ENCODE measurements at places on chromosomes 6 and 20.

- no peak for DNase-seq
These were observed 260.9 kb downstream of the SLC24A3 start for GRCh38 chr20:19473216-19473921.

- no peak for DNase-seq
These were observed 533.8 kb upstream of the ID4 start for GRCh38 chr6:19303383-19303782.

DNA sequence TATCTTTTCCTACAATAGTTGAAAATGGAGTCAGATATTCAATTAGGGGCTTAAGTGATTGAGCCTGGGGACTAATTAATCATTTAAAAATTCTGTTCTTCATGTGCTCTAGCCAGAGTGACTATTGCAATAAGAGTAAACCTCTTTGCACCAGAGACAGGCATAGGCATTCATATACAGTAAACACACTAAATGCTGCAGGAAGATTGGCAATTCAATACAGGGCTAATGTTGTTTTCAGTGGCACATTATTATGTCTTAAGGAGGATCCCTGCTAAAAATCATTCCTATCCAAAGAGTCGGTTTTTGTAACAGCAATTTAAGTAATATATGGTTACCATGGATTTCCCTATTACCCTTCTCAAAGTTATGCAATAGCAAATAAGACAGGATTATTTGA is 1.2 kb downstream of the PDE7B start:
- DNase-seq: no peak

- peak; percentile 85 for DNase-seq
These were observed 54.2 kb downstream of the TBC1D7 start for GRCh38 chr6:13273931-13274706.

DNA sequence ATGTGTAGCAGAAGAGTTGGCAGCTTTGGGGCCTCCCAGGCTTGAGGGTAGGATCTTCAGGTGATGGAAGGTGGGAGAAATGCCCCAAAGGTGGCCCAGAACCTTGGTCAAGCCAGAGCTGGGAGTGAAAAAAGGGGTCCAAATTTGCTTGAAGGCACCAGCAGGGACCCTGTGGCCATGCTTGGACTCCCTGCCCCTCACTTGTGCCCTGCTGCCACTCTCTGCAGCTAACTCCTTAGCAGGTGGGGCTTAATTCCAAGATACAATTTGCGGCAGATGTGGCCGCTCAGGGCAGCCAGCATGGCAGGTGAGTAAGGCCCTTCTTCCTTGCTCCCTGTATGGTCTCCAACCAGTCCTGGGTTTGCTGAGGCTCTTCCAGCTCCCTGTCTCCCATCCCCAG is 285.0 kb upstream of the RNF24 start:
- no peak for DNase-seq

DNA sequence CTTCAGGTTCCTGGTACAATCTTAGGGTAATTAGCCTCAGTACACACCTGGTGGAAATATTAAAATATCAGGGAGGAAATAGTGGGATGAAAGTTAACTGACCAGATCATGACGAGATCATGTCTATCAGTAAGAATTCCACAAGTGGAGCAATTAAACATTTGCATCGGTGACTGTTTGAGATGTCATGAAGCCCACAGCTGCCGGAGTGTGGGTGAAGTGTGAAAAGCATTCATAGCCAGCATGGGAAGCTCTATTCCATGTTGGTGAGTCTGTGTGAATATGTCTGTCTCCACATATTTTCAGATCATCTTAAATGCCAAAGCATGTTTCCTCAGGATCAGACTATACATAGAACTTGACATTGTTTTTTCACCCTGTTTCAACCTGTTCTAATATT is 142.8 kb downstream of the IPCEF1 start:
- DNase-seq: no peak

DNA sequence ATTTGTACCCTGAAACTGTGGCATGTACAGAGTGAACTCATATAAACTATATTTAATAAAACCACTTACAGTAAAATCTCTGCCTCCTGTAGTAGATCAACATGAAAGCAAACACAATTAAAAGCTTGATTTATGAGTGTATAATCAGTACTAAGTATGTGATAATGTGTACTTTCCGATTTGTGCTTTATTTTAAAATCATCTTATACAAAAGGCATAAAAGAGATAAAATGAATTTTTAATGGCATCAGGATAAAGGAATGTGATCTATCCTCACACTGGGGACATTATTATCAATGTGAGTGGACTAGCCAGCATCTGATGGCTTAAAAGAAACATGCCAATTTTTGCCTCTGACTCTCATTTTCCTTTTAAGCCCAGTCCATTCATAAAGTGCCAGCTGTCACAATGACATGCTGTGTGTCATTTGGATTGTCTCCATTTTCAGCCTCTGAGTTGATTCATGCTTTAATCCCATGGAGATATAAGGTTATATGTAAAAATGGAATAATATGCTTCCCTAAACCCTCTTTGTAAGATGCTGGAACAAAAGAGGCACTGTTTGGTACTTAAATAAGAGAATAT is 831.6 kb upstream of the EYS start:
- DNase-seq: no peak

DNA sequence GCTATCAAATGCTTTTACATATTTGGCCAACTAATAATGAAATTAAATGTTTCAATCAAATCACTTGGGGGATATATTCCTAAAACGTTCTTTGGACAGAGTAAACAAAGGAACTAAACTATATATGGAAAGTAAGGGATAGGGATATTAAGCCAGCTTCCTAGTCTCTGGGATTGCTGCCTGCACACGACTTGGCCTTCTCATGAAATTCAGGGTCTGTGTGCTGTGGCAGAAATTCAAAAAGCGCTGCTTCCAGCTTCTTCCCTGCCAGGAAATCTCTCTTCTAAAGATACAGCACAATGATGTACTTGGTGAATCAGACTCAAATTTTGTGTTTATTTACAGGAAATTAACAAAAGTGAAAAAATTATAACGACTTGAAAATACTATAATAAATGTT is 206.3 kb upstream of the RAB32 start:
- no peak for DNase-seq

- no peak for DNase-seq
These were observed 63.6 kb upstream of the SNRPB2 start for GRCh38 chr20:16666272-16666671.

Measured in CD4-positive, alpha-beta T cell (primary cell).